NCI-H2107 (cell line): ENCODE measurements at places on chromosomes 5 and 9.

DNA sequence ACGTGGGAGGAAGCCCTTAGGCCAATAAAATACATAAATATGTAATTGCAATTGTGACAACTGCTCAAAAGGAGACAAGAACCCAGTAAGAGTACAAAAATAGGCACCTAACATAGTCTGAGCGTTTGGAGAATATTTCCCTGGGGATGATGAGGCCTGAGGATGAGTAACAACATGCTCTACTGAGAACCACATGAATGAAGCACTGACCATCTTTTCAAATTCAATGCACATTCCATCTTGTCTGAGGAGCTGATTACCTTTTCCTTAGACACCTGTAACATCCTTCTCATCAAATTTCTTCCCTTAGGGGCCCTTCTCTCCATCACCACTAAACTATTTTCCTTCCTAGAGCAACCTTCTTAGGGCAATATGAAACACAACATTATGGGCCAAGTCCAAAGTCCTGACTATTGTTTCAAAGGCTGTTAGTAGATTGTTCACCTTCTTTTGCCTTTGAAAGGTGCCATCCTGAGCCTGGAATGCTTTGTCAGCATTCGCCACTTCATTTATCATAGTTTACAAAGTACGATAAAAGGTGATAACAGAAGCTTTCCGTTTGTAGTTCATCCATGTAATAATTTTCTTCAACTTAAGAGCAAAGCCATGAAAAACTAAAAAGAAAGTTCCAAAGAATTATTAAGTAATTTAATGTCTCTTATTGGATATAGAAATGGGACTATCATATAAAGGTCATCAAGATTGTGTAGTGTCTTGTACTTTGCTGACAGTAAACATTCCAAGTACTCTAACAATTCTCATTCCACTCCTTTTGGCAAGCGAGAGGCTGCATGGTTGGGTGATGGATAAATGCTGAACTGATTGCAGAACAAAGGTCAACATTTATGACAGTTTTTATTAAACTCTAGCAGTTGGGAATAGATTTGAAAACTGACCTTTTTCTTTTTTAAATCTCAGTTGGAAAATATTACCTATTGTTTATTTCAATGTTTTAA lies 471.3 kb downstream of the PDE4D start:
- no peak for DNase-seq

DNA sequence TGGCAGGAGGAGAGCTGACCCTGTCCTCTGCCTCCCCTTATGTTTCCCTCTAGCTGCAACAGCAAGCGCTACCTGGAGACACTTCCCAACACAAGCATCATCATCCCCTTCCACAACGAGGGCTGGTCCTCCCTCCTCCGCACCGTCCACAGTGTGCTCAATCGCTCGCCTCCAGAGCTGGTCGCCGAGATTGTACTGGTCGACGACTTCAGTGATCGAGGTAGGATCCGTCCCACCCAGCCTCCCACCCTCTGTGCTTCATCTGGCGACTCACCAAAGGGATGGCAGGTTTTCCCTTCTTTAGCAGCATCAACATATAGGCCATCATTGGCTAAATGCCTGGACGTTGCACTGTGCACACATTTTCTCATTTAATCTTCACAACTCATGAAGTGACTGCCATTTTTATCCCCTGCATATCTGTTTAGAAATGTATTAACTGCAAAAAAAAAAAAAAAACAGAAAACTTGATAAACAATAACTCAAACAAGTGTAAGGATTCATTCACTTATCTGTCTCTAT lies 116.2 kb upstream of the SAP30L start:
- DNase-seq = no peak

DNA sequence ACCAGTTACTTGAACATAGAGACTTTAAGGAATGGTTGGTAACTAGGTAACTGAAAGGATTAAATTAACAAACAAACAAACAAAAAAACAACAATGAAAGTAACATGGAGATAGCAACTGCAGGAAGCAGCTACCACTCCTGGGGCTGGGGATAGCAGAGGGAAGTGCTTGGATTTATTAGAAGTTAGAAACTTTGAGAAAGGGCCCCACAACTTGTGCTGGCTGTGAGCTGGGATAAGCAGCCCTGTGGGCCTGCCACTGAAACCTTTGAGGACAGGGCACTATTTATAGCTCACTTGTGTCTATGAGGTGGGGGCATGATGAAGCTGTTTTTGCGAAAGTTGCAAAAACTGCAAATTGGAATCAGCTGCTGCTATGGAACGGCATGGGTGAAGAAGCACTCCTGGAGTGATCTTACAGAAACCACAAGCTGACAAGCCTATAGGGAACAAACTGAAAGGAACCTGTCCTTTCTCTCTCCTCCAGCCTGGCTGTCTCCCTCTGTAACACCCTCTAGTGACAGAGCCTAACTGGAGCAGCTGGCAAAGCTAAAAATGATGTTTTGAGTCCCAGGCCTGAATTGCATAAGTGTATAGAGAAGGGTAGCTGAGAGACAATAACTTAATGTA lies 91.4 kb upstream of the RANBP6 start:
- peak; percentile 9 for DNase-seq

DNA sequence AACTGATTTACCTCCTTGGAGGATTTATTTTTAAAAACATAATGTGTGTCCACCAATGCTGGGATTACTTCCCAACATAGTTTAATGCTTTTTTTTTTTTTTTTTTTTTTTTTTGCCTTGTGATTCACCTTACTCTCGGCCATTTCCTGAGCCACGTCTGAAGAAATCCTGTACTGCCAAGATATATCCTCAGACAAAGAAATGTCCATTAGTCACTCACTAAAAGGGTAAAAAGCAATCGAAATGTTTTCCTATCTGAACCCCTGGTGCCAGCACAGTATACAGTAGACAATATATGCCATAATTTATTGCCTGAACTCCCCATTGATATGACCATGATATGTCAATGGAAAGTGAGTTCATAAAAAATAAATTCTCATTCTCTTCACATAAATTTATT lies 344.1 kb downstream of the BNC2 start:
- DNase-seq = no peak

- no peak for DNase-seq
Measured at GRCh38 chr9:86892576-86892975, 54.7 kb downstream of the GAS1 start.

- no peak for DNase-seq
Measured at GRCh38 chr9:86720639-86721225, 226.6 kb downstream of the GAS1 start.

- no peak for DNase-seq
Measured at GRCh38 chr9:85067792-85068191, 398.3 kb downstream of the NTRK2 start.

DNA sequence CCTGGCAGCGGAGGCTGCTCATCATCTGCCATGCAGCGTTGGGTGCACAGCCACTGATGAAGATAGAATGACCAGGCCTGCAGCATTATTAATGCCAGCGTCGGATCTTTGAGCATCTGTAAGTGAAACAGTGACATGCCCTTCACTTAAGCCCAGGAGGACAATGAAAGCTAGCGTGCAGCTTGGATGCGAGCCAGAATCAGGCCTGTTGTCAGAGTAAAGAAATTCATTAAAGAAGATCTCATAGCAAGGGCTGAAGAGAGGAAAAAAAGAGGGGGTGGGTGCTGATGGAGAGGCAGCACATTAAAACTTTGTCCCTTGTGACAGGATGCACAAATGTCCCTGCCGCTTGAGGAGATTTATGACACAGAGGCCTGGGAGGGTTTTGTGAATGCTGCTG lies 186.1 kb upstream of the MAST4 start:
- no peak for DNase-seq

DNA sequence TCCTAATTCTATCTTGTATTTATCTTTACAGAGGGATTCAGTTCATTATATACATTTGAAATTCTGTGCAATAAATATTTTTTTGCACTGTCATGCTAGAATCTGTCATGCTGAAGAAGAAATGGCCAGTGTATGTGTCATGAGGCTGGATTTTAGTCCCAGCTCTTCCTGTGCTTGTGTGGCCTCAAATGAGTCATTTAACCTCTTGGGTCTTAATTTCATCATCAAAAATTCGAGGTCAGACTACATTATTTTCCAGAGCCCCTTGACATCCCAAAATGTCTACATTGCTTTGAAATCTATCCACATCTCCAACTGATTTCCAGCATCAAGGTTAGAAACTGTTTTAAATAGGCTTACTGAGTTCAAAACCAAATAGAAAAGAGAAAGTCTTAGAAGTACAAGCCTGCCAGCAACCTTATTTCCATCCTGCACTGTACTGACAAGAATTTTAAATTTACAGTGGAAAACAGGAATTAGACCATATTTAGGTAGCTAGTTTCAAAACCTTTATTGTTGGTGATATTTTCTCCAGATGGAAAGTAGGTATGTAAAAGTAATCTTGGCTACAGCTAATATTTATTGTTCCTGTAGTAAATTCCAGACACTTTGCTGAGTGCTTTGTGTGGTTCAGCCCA lies 96.7 kb upstream of the MAMDC2 start:
- DNase-seq = no peak

DNA sequence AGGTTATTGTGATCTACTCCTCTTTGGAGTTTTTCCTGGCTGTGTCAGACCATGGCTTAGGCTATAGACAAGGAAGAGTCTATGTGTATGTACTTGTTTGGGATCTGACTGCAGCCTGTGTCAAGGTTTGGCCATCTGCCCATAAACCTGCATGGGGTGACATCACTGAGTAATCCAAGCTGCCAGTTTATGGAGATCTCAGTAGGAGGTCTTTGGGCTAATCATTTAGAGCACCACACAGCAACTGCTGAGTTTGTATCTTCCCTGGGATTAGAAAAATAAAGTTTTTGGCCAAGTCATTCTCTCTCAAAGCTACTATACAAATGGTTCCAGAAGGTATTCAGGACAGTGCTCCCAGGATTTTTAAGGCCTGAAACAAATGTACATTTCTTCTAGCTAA lies 65.5 kb upstream of the HSPB3 start:
- peak; percentile 60 for DNase-seq

- DNase-seq = no peak
Measured at GRCh38 chr5:56350597-56351170, 117.6 kb upstream of the ANKRD55 start.

DNA sequence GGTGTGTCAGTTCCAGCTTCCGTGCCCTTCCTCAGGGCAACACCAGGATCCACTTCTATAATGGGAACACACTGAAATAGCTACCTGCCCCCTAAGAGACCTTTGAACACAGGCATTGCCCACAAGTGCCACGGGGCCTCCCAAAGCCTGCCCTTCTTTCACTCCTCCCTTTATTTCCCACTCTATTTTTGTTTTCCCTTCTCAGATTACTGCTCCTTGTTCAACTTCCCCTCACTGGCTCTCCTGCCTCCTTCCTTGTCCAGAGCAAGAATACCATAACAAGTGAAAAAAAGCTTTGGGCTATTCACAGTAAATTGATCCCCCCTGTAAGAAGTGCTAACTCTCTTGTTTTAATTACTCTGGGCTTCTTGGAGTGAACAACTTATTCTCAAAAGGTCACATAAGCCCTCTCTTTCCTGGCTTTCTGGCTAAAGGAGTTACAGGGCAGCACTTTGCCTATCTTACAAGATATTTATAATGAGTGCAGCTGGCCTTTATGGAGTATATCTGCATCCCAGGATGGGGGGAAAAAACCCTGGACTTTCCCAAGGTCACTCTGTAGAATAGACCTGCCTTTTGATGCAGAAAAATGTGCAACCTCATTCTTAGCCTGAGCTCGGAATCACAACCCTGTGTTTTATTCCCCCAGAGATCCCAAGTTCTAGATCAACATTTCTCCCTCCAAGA lies 11.3 kb downstream of the CTXN3 start:
- peak; percentile 8 for DNase-seq

- DNase-seq = no peak
Measured at GRCh38 chr9:133768859-133769510, 30.8 kb upstream of the SARDH start.

DNA sequence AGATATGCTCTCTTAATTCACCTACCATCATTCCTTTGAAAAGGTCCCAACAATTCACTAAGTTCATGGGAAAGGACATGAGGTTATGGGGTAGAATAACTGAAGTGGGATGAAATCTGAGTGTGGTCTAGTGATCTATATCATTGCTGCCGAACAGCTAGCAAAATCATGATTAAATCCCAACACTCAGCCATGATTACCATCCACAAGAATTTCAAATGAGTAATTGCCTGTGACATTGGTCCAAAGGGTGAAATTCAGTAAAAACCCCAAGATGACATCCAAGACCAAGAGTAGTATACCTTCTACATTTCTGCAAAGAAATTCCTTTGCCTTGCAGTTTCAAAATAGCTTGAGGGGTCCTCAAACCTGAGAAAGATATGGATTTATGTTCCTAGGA lies 225.6 kb downstream of the SPOCK1 start:
- DNase-seq = no peak

DNA sequence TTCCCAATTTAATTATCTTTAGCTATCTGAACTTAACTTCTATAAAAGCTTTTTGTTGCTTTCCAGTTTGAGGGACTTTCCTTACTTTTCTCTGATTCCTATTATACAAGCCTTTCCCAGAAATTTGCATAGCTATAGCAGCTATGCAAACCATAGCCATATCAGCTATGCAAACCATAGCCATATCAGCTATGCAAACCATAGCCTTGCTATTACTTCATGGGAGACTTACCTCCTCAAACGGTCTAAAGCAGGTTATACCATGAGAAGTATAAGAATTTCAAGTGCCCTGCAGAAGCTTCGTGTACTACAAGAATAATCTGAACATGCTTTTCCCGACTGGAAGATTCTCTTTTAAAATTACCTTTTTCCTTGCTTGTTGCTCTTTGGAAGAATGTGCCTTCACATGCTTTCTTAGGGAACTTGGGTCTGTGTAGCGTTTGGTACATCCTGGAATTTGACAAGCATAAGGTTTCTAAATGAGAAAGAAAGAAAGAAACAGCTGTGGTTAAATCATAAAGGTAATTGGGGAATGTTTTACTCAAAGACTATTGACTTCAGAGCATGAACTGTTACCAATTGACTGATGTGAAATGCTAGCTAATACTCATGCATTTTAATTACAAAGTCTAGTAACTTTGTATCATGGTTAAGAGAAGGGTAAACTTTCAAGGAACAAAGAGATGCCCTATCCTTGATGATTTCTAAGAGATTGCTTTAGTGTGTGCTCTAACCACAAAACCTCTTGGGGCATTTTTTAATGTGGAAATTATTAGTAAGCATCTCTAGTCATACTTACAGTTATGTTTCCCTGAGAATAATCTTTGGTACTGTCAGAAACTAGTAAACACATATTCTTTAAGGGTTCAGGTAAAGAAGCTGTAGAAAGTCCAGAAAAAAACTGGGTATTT lies 367.6 kb downstream of the GLIS3 start:
- DNase-seq = no peak

DNA sequence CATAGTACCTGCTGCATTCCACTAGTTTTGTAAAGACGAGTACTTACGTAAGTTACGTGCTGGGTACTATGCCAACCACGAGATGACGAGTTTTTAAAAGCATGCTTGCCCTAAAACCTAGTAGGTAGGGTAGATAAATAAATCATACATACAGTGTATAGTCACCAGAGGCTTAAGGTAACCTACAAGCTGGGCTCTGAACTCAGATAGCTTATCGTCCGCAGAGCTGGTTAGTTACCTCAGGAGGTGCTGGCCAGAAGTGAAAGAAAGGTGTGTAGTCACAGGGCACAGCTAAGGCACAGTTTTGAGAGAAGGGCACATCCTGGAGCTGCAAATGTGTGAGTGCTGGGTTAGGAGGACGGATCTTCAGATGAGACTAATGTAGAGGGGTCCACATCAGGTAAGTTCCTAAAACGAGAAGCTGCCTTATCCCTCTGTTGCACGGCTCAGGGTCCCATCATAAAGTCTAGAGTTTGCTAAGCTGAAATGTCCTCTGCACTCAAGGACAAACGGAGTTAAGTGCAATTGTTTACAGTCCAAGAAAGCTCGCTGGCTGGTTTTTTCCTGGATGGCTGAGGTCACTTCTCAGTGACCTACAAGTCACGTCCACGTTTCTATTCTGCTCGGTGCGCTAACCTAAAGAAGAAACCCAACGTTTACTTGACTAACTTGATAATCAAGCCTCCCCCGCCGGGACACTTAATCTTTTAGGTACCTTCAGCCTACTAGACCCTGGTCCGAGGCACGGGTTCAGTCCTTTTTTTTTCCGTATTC lies 1.1 kb upstream of the SNX24 start:
- DNase-seq = no peak
